ENCODE measurements at places on chromosomes 1 and 21.
A peak's percentile ranks its signal among the peaks of the same experiment; 100 is the strongest.

DNA sequence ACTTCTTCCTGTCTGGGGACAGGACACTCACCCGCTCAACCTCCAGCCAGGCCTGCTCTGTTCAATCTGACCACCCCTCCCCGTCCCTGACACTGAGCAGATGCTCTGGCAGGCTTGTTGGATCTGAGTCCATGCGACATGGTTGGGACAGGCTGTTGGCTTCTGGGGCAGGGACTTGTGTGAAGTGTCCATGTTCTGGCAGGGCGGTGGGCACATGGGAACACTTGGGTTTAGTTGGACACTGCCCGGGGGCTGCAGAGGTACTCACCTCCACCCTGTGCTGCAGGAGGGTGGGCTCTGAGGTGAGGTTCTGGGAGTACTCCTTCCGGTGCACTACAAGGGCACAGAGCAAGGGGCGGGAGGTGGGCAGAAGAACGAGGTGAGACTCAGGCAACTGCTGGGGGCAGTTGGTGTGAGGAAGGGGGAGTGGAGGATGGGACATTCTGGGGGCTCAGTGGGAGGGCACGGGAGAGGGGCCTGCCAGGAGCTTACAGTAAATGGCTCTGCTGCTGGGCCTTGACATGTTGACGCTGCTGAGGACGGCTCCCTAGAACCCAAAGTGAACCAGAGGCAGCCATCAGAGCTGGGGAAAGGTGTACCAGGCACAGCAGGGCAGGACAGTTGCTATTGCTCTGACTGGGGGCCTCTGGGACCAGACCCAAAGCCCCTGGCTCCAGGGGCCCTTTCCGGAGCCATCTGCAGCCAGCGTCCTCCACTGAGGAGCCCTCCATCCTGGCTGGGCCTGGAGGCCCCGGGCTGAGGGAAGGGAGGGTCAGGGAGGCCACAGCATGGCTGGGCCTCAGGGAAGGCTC is 2.3 kb downstream of the EPS8L3 start:
- DNase-seq = no peak

GRCh38 chr1:10530281-10530740 is 55.6 kb downstream of the PEX14 start:
- peak; percentile 49 for DNase-seq

DNA sequence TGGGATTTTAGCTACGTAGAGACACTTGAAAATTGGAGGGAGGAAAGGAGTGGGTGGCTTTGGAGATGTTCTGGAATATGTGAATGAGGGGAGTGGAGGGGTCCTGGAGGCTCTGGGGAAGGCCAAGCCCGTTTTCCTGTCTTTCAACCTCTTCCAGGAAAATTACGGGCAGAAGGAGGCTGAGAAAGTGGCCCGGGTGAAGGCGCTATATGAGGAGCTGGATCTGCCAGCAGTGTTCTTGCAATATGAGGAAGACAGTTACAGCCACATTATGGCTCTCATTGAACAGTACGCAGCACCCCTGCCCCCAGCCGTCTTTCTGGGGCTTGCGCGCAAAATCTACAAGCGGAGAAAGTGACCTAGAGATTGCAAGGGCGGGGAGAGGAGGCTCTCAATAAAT is 442 bp upstream of the RUSC1 start:
- DNase-seq = no peak

DNA sequence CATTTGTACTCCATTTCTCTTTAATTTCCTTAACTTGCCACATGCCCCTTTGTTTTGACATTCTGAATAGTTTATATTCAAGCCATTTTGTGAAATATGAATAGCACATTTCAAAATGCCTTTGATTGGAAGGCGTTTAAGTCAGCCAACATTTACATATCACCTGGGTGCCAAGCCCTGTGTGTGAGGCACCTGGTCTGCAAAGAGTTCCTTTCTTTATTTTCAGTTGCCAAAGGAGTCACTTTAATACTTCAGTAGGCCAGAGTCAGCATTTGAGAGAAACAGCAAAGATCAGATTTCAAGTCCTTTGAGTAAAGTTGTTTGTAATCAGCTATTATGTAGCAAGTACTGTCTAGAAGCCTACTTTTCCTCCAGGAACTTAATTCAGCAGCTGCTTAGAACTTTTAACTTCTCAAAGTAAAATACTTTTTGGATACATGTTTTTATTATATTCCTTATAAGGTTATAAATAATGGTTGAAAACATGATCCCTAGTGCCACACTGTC is 70.8 kb downstream of the DTL start:
- DNase-seq = no peak

- no peak for DNase-seq
Measured at GRCh38 chr1:244077473-244078220, 26.6 kb downstream of the ZBTB18 start.

GRCh38 chr1:209160230-209160629 is 423.3 kb upstream of the CAMK1G start:
- no peak for DNase-seq

DNA sequence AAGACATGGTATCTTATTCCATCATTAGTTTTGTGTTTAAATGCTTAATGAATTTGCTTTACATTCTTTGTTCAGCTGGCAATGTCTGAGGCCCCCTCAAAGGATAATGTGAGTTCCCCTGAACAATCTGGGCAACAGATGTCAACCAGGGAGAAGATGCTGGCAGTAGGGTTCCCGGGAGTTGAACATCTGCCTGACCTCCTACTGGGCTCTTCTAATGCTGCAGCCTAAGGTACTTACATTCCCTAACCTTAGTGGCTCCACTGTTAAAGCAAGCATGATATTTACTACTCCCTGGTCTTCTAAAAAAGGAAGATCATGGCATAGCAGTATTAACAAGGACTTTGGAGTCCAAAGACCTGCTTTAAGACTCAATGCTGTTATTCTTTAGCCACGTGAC is 574.9 kb upstream of the NR5A2 start:
- no peak for DNase-seq

- no peak for DNase-seq
Measured at GRCh38 chr21:39502631-39503030, 50.9 kb downstream of the SH3BGR start.

- no peak for DNase-seq
Measured at GRCh38 chr1:61888808-61889207, 146.5 kb downstream of the PATJ start.

DNA sequence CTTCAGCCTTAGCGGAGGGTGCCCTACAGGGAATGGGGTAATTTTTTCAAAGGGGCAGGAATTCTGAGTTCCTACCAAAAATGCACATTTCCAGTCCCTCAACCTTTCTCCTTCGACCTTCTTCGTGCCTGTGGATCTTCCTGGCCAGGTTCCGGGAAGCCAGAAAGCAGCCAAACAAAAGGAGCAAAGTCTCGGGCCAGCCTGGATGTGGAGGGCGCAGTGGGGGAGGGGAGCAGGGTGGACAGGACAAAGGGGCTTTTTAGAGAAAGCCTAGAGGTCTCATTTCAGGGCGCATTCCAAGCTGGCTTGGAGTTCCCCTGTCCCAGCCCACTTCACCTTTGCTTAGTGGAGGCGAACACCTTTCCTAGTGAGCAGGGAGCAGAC is 2.9 kb upstream of the INAVA start:
- DNase-seq = no peak

GRCh38 chr1:24027838-24028468 is 47.8 kb upstream of the SRSF10 start:
- no peak for DNase-seq

DNA sequence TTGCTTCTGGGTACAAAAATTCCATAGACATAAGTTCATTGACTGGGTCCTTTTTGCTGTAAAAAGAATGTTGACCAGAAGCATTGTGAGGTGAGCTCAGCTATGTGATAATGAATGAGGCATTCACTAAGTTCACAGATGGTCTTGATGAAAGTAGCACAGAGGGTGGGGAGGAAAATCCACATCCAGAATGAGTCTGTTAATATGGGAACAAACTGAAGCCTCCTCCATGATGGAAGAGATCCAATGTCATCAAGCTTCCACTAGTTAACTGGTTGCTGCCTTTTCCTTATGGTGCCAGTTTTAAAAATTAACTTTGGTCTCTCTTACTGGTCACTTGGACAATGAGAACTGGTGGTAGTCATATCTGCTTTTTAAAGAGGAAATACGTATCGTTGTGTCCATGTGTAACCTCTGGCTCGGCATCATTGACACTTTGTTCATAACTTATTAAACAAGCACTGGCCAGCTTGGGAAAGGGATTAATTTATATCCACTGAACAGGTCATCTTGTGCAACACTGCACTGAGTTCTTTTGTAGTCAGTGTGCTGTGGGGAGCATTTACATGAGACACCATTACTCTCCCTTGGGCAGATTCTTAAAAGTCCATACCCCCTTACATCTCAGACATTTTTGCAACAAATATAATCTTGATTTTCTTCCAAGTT is 88.6 kb downstream of the ADAMTS1 start:
- DNase-seq = no peak

- no peak for DNase-seq
Measured at GRCh38 chr1:25050165-25050564, 120.1 kb upstream of the RUNX3 start.

DNA sequence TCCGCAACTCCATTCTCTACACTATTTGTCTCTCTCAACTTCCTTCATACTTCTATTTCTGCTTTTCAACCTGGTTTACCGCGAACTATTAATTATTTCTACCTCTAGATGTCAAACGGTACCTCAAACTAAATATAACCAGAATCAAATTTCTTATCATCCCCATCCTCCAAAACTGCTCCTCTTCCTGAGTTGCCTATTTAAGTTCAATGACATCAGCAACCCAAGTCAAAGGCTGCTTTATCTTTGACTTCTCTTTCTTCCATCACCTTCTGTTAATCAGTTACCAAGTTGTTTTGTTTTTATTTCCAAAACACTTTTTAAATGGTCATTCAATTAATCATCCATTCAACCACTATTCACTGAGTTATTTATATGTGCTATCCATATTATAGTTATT is 171.9 kb downstream of the COL24A1 start:
- DNase-seq = no peak

- DNase-seq = no peak
Measured at GRCh38 chr1:177770096-177770495, 199.8 kb downstream of the SEC16B start.

DNA sequence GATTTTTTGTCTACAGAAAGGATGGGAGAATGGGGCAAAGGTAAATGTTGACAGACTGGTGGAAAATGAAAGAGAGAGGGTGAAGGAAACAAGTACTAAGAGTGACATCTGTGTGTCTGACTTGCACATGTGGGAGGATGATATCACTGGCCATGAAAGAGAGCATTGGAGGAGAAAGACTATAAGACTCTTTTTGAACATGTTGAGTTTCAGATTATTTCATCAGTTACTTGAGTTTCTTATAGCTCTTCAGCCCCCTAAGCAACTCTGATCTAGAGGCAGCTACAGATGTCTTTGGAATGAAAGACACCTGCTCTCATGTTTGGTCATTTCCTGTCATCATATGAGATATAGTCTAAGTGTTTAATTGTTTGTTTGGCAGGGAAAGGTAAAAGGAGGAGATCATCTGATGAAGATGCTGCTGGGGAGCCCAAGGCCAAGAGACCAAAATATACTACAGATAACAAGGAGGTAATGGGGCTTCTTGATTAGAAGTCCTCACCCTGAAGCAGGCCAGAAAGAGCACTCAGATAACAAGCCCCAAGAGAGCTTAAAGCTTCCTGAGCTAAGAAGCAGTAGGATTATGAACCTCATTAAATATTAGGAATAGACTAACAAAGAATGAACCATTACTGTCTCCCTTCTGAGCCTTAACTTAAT is 4.5 kb downstream of the POLR3C start:
- no peak for DNase-seq

GRCh38 chr1:9238550-9238949 is 4.0 kb downstream of the H6PD start:
- no peak for DNase-seq

DNA sequence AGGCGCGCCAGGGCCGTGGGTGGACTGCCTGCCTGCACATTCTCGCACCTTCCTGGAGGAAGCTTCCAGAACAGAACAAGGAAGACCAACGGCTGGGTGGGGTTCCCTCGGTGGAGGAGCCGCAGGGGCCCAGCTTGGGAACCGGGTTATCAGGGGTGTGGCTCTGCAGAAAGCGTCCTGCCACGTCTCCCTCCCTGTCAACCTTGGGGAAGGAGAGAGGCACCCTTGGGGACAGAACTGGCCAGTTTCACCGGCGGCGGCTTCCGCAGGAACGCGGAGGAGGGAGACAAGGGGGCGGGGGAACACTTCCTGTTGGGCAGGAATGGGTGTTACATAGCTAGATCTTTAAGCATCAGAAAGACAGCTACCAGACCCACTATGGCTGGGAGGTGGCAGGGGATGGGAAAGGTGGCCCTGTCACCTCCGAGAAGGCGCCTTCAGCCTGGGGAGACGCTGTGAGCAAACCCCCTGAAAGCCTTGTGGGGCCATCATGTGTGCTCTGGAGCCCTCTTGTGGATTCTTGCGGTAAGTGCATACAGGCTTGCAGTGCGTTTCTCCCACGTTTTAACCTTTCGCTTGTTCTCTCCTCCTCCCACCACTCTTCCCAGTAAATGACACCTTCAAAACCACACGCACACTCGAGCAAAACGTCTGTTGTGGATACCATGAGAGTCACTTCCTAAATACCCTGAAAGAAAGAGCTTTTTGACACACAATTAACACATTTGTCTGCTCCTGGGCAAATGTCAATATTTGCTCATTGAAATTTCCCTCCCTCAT is 3.8 kb upstream of the PLEKHA6 start:
- DNase-seq = peak; percentile 76

DNA sequence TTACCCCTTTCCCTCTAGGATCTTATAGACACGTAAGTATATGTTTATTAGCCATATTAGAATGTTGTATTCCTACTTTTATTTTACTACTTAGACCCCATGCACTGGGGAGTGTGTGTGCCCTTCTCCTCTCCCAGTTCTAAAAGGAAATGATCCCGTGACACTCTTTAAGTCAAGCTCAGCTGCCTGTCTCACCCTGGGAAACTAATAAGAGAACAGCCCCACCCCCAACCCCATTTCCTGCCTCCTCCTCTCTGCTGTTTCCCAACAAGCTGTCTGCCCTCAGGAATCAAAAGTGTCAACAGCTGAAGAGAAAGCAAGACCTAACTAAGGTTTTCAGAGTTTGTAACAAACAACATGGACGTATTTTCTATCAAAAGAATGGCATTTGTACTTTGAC is 92.6 kb upstream of the VAV3 start:
- peak; percentile 56 for DNase-seq

- peak; percentile 53 for DNase-seq
Measured at GRCh38 chr1:55720261-55720660, 505.1 kb upstream of the USP24 start.

DNA sequence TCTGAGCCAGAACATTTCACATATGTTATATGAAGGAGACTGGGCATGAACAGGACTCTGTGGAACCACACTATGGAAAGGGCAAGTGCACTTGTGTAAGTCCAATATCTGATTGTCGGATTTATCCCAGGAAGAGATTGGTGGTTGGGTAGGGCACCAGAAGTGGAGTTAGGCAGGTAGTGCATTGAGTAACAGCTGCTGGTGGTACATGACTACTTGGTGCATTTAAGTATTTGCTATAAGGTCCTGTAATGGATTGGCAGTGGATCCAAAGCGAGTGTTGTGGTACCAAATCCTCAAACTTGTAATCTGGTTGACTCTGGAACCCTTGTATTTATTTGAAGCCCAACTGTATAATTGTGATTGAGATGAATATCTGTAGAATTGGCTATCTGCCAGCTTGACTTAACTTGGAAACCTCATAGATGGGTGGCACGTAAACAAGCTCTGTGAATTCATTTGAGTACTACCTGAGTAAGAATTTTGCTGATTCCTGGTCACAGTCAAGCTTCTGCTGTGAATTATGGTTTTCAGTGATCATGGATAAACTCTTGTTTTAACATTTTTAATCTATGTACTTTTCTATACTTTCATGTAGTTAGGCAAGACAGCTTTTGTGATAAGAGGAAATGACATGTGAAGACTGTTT is 21.1 kb downstream of the UBAP2L start:
- no peak for DNase-seq

Measured in Right ventricle myocardium superior (tissue), 1 donor.